Sigmoid colon (tissue), 7 donors: ENCODE measurements at places on chromosomes 4 and X.

DNA sequence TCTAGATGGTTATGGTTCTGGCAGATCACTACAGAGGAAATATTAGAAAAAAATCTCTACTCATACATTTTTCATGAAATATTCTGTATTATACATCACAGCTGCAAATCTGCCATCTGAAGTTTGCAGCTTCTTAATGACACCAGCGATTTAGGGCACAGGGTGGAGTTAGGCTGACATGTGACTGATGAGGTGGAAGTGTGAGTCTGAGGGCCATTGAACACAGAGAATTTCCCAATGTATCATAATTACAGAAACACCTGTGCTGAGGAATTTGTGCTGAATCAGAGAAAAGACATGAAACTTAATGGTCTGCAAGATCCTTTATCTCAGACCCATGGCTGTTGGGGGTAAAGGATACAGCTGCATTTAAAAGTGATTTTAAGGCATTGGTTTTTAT is 2025.6 kb upstream of the AGA start:
- no peak for DNase-seq

DNA sequence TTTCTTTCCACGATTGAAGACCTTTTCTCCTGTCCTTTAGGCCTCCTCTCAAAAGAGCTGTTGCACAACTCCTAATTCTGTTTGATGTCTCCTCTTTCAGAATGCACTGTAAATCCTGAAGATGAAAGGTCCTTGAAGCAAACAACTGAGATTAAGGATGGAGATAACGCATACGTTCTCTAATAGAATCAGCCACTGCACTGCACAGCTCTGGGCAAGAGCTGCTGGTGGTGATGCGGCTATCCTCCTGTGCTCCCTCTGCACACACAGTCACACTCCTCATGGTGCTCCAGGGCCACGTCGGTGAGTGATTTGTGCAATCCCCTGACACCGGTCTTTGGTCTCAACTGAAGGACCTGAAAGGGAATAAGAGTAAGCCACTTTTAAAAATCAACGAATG is 208.7 kb downstream of the PDGFC start:
- DNase-seq, result peak; percentile 62

DNA sequence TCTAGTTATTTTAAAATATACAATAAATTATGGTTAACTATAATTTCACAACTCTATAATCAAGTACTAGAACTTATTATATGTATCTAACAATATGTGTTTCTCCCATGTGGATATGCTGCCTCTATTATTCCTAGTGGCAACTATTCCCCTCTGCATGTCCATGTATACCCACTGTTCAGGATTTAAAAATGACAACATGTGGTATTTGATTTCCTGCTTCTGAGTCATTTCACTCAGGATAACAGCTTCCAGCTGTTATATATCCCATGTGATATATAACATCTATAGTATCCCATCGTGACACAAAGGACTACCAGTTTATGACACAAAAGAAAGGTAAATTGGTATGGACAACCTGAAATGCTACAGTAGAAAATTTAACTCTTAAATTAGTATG is 167.4 kb upstream of the TACR3 start:
- DNase-seq, result no peak

GRCh38 chr4:6951880-6952381 is 42.3 kb downstream of the TBC1D14 start:
- DNase-seq, result peak; percentile 42

DNA sequence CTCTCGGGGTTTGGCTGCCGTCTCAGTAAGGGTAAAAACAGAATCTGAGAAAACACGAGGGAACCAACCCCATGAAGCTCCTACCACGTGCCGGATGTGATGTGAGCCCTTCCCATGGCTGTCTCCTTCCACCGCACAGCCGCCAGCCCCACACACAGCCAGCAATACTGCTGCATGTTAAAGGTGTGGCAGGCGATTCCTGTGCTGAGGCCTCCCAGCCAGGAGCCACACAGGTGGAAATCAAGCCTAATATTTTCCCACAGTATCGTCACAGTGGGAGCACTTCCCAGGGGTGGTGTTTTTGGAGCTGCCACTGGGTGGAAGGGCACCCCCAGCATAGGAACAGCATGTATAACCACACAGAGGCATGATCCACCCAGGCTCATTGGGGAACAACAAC is 77.5 kb downstream of the SLC2A9 start:
- no peak for DNase-seq

DNA sequence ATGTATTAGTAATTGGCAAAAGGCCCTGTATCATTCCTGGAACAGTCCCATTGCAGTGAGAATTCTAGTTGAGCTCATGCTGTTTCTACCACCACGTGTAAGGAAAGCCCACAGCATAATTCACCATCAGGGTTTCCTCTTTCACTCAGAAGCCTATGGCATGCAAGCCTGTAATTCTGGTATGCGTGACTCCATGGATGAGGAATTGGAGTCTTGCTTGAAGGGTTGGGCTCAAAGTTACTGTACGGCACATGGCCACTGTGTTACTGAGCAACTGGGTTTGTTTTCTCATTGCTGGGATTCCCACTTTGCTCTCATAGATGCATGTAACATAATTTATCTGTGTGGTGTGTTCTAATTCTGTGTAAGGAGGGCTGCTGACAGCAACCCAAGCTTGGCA is 132.3 kb upstream of the NR3C2 start:
- no peak for DNase-seq

DNA sequence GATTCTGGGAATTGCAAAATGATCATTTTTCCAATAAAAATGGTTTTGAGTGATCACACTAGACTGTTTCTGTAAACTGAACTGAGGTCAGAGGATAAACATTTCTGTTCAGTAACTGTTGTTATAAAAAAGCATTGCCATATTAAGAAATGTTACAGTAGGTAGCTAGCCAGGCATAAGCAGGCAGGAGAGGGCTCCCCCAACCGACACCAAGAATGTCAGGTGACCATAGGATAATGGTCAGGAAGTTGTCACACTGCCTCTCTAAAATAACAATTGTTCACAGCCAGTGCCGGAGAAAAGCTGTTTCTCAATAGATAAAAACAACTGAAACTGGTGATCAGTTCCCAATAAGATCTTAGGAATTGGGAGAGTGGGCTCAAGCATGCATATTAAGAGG is 306.2 kb upstream of the SLIT2 start:
- no peak for DNase-seq

DNA sequence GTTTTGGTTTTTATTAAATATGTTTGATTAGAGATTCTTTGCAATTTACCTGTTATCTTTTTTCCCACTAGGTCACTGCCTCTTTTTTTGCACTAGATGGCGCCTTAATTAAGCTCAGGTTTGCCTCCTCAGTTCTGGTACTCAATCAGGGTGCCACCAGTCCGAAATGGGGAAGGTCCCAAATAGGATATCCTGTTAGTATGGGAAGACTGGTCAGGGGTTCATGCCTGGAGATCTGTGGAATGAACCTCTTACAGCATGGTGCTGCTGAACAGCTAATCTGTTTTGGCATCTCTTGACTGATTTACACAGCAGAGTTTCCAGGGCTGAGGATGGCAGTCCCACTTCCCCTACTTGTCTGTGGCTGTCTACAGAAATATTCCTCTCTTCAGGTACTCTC is 24.2 kb upstream of the VSIG1 start:
- no peak for DNase-seq

- no peak for DNase-seq
Measured at GRCh38 chr4:174216799-174217272, 66.6 kb downstream of the FBXO8 start.

DNA sequence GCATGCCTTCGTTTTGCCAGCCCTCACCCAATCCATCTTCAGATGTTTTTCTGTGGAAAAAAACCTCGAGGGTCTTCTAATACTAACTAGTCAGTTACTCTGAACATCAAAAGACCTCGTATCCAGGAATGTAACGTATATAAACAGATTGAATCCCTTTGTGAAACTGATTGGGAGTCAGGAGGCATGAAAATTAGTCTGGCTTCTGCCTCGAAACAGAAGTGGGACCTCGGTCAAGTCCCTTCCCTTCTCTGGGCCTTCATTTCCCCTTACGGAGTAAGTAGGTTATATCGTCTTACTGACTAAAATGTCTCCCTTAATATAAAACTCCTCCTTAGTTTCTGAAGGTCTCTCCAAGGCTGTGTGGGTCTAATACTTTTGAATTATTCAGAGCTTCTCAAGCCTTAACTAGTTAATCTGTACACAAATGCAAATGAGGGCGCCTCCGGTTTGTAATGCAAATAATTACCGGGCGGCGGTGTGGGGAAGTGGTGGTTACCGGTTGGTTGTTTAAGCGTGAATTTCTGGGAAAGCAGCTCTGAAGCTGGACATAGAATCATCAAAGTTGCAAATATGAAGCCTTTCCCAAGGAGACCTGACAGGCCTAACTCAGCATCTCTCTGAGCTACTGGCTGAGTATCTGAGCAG is 11.4 kb upstream of the NKRF start:
- DNase-seq, result no peak

- DNase-seq, result peak; percentile 94
Measured at GRCh38 chrX:131763674-131764073, 219.8 kb downstream of the OR13H1 start.

DNA sequence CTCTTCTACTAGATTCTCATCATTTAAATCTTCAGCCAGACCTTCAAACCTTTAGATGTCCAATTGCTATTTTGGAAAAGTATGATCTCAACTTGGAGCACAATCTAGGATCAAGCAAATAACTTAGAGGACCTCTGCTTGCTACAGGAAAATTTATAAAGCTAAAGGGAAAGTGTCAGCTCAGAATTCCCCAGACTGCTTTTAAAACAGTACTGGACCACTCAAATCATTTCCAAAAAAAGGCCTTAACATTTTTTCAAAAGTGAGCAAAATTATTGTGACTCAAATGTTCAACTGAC is 169.8 kb downstream of the PARM1 start:
- DNase-seq, result no peak

DNA sequence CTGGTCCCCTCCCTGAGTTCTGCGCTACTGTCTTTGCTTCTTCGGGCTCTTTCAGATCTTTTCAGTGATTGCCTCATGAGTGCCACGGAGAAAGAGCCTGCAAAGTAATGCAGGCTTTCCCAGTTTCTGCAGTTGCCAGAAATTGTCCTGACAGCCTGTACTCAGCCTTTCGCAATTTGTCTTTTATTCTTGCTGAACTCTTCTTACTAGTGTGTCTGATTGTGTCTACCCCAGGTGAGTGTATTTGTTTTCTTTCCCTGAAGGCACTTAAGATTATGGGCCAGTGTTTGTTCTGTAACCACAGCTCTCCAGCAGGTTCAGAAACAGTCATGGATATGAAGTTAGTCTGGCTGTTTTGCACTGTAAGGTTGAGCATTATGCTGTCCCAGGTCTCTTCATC is 47.1 kb downstream of the FAM193A start:
- peak; percentile 56 for DNase-seq

GRCh38 chrX:131288738-131289511 is at the start of gene IGSF1:
Gene IGSF1, minus strand, starts transcription at chrX:131289306. Its CDS starts 2,632 bp downstream, at chrX:131286674.
- peak; percentile 81 for DNase-seq
